Activated CD4-positive, CD25-positive, alpha-beta regulatory T cell treated with anti-CD3 and anti-CD28 coated beads, Interleukin-2, amount 50 U/mL, for 16 hours (primary cell): ENCODE measurements at places on chromosomes 13 and 19.

DNA sequence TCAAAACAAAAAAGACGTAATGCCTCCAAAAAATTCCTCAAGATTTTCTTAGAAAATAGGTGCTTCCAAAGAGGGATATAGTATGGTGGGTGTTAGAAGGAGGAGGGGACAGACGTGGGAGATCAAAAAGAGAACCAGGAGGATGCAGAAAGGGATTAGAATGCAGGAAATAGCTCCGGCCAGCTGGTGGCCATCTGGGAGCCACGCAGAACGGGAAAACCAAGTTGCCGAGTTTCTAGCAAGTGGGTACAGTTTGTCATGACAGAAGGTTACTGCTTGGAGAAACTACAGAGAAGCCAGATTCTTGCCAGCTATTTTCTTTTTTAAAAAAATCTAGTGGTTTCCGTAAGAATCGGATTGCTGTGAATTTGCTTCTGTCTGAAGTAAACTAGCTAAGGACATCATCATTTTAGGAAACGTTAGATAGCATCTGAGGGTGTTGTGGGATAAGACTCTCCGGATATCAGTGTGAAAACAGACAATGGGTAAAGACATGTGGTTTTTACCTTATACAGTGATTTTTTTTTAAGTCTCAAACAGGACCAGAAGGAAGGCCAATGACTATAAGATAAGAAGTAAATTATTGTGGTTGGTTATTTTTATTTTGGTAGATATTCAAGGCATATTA, 104.9 kb downstream of the HSPH1 start:
- no peak for DNase-seq

GRCh38 chr13:100491164-100491842, 97.3 kb downstream of the GGACT start:
- no peak for DNase-seq

DNA sequence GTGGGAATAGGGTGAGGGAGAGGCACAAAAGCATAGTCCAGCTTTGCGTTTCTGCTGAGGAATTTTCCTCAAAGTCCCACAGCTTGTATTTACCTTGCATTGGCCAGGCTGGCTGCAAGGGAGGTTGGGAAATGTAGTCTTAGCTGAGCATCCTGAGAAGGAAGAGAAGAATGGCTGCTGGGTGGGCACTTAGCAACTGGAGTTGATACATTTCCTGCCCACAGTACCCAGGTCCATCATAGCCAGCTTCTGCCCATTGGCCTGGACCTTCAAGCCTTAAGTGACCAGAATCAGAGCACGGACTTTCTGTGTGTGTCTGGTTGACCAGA, 112.4 kb downstream of the SIPA1L3 start:
- no peak for DNase-seq

- DNase-seq: no peak
These were observed 8.9 kb upstream of the BAX start for GRCh38 chr19:48945817-48946216.

DNA sequence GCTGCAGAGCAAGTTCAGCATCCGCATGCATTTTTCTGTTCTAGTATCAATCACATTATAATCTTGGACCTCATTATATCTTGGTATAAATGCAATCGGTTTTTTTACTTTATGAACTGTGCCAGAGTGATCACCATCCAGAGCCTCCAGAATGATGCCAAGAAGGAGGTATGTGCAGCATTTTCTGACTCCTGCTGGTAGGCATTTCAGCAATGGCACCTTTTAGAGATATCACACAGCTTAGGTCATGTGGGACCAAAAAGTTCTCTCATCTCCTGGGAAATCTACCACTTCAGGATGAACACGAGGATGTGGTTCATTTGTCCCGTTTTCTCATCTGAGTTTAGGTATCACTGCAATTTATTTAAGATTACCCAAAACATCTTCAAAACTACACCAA, 220.4 kb downstream of the VWA8 start:
- DNase-seq: no peak

- no peak for DNase-seq
These were observed 79.4 kb downstream of the SPACA7 start for GRCh38 chr13:112455476-112456059.
